ENCODE measurements at places on chromosomes 4 and X. TPM values are rescaled to one million over a fixed set of nuclear protein-coding genes. Genes with fewer than 3 reads are reported as not detected.

Gene GPAT3
- total RNA-seq = 1.8 TPM

- H3K27ac ChIP-seq = no peak overlapping the region
- no peaks in the 10 kb centered on the region for H3K36me3 ChIP-seq
- H3K4me3 ChIP-seq = no peak overlapping the region
Measured at GRCh38 chr4:14701896-14702295, 300.4 kb upstream of the CPEB2 start.

Gene CLIC2
- 0.98 TPM for total RNA-seq

- H3K27ac ChIP-seq = no peak overlapping the region
Measured at GRCh38 chr4:62119195-62119594, 919.1 kb downstream of the ADGRL3 start.

DNA sequence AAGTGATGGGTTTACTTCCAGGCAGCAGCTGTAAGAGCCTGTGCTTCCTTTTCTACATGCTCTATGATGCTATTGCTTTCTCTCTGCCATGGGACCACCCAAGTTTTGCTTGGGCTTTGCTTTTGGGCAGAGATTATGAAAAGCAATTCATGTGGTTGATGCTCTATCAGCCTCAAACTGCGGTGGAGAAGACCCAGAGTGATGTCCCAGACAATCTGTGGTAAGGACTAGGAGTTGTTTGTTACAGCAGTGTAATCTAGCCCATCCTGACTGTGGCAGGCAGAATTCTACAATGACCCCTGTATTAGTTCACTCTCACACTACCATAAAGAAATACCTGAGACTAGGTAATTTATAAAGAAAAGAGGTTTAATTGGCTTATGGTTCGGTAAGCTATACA lies 9.2 kb upstream of the CYTL1 start:
- H3K27ac ChIP-seq = no peak overlapping the region
- H3K4me3 ChIP-seq = no peak overlapping the region
- no peak for DNase-seq
- H3K36me3 ChIP-seq = no peaks in the 10 kb centered on the region

DNA sequence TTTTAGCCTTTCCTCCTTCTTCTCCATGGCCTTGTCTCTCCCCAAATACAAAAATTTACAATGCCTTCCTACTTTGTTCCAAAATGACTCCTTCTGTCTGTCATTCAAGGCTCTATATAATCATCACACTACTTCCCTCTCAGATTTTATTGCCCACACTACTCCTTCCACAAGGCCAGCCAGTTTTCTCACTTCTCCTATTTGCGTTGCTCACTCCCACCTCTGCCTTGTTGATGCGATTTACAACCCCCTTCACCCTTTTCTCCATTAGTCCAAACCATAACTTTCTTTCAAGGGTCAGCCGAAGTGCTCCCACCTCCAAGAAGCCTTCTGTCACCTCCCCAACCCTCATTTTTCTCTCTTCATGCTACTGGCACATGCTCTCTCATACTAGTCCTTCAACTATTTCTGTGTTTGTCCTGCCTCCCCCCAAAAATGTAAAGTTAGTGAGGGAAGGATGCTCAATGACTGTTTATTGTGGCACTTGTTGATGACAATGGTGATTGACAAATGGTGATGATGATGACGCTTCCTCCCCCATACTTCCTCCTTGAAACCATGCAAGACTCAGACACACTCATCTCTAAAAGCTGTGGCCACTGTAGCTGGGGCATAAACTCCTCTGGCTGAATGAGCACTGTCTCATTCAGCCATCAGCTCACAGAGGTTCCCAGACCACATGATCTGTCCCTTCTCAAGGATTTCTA lies 2.7 kb upstream of the XKRX start:
- H3K4me1 ChIP-seq = no peaks in the 10 kb centered on the region
- H3K4me3 ChIP-seq = no peak overlapping the region
- H3K27ac ChIP-seq = no peak overlapping the region
- peaks cover 7% of the 10 kb centered on the region for H3K36me3 ChIP-seq
- peaks cover 4% of the 10 kb centered on the region for H3K27me3 ChIP-seq
- no peak for DNase-seq

- DNase-seq = peak; percentile 38
- H3K27me3 ChIP-seq = no peaks in the 10 kb centered on the region
- no peak overlapping the region for H3K4me3 ChIP-seq
- no peak overlapping the region for H3K27ac ChIP-seq
- H3K36me3 ChIP-seq = no peaks in the 10 kb centered on the region
Measured at GRCh38 chrX:110402091-110402849, 43.6 kb downstream of the RTL9 start.

All from H9 (cell line).